ENCODE measurements at places on chromosomes 11 and 22.

GRCh38 chr22:24424001-24424900, 3.1 kb upstream of the ADORA2A start:
- no peak for DNase-seq

GRCh38 chr22:44930016-44930710, 79.6 kb downstream of the PHF21B start:
- DNase-seq, result no peak

GRCh38 chr22:17149076-17149815, 9.8 kb downstream of the HDHD5 start:
- no peak for DNase-seq

DNA sequence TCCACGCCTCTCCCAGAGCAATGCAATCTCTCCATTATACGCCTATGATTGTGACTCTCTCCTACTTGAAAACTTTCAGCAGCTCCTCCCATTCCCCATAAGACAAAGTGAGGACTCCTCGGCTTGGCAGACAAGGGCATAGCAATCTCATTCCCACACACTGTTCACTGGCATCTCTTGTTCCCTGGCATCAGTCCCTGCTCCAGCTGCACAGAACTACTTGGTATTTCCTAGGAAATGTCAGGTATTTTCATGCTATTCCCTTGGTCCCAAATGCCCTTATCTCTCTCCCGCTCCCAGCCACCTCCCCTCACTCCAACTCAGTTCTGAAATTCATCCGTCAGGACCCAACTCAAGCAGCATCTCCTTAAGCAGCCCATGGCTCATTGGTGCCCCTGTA, 28.4 kb downstream of the TMPRSS5 start:
- DNase-seq, result no peak

GRCh38 chr11:114044042-114044871, 15.3 kb upstream of the ZBTB16 start:
- peak; percentile 82 for DNase-seq

- no peak for DNase-seq
These were observed 10.8 kb downstream of the EHF start for GRCh38 chr11:34631737-34632104.

- peak; percentile 15 for DNase-seq
These were observed 84.4 kb downstream of the CSTPP1 start for GRCh38 chr11:47020793-47021526.

- DNase-seq, result no peak
These were observed 20.1 kb upstream of the ACAT1 start for GRCh38 chr11:108101090-108101775.

- no peak for DNase-seq
These were observed 67.5 kb upstream of the PHF21B start for GRCh38 chr22:45077286-45077685.

GRCh38 chr22:27022896-27023361, 365.5 kb downstream of the MIAT start:
- no peak for DNase-seq

DNA sequence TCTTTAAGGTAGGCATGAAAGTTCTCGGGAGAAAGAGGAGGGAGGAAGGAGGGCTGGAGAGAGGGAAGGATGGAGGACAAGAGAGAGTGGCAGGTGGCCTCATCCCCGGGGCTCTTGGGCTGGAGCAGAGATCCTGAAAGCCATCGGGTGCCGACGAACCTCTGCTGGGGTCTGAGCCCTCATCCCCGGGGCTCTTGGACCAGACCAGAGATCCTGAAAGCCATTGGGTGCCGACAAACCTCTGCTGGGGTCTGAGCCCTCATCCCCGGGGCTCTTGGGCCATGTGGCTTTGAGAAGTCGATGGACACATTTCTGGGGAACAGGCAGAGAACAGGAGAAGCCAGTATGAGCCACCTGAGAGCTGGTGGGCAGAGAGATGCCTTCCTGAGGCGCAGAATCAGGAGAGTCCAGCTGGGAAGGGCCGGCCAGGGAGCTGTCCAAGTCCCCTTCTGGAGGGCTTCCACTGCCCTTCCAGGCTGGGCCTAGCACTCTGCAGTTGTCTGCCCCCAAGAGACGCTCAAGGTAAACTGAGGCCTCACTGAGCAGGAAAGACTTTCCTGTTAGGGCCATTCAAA, 1398.1 kb downstream of the BRD1 start:
- DNase-seq, result no peak

GRCh38 chr11:63738720-63739360, 29.7 kb downstream of the ZFTA start:
- DNase-seq, result peak; percentile 92

GRCh38 chr11:32883421-32883820, 9.2 kb upstream of the QSER1 start:
- no peak for DNase-seq

DNA sequence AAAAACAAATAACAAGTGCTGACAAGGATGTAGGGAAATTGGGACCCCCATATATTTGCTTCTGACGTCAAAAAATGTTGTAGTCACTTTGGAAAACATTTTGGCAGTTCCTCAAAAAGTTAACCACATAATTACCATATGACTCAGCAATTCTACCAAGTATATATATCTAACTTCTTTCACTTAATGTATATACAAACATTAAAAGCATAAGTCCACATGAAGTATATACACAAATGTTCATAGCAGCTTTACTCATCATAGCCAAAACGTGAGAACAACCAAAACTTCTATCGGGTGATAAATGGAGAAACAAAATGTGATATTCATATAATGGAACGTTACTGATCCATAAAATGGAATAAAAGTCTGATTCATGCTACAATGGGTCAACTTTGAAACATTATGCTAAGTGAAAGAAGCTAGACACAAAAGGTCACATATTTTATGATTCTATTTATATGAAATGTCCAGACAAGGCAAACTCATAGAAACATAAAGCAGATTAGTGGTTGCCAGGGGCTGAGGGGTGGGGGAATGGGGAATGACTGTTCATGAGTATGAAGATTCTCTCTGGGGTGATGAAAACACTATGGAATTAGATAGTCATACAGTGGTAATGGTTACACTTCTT, 48.7 kb upstream of the TEAD1 start:
- DNase-seq, result peak; percentile 92

DNA sequence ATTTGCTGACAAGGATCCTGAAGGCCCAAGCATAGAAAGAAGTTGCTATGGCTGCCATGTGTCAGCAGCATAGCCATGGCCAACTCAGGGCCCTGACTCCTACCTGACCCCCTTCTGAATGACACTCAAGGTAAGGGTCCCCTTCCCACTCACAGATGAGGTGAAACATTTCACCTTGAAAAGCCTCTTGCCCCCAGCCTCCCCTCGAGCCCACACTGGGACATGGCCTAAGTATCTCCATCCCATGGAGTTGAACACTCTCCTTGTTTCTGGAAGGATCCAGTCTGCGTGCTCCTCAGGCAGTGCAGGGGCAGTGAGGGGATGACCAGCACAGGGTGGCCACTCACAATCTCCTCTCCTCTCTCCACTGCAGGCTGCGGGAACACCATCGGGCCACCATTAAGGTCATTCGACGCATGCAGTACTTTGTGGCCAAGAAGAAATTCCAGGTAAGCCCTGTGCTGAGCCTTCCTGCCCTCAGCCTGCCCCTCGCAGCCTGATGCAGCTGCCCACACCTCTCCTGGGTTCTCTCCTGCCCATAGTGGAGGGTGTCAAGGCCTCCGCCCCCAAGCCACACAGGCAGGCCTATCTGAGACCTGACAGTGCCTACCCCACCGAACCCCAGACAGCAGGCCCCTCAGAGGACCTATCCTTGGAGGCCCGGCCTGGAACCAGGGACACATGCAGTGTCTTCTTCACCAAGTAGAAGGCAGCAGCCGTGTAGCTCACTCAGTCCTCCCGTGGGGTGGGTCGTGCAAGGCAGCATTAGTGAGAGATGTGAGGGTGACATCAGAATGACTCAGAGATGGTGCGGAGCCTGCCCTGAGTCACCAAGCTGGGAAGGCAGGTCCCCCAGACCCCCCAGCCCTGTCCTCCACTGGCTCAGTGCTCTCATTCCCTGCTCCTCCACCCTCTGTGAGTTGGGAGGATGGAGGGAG, 68.9 kb upstream of the KCNQ1OT1 start:
- peak; percentile 49 for DNase-seq

DNA sequence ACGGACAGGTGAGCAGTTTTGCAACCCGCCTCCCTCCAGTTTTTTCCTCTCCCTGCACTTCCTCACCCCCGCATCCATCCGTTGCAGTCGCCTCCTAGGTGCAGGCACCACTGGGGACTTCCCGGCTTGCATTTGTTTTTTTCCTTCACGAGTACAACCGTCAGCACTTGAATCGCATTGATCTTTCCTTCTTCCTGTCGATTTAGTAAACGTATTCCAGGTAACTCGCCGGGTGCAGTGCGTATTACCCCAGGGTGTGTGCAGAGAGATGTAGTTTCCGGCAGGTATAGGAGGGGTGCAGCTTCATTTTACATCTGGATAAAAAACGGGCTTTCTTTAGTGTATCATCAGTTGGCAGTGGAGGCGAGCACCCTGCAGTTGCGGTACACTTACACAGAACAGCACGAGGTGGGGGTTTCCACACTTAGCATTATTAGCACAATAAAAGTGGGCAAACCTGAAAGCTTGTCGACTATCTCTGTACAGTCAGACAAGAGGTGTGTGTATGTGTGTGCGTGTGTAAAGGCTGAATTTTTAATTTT, at the start of gene SORL1-AS1:
Gene SORL1-AS1, minus strand, starts transcription at position 359 of the 542 bp plus-strand sequence.
- DNase-seq, result no peak

DNA sequence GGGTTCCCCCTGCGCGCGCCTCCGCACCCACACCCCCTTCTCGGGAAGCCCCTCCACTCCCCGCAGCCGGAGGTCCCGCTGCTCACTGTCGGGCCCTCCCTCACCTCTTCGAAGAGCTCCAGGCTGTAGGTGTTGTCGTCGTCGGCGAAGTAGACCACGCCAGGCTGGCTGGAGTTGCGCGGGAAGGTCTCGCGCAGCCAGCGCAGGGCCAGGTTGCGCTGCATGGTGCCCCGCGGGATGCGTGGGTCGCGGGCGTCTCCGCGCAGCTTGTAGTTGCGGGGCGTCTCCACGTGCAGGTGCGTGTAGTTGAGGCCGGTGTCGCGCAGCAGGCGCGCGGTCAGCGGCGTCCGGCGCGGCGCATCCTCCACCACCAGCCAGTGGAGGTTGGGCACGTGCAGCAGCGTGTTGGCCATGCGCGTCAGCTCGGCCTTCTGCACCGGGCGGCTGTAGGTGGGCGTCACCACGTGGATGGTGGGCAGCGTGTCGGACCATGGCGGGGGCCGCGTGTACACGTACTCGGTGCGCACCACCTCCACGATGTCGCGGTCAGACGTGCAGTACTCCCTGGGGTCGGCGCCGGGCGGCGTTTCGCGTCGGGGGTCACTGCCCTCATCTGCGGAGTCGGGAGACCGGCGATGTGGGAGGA, 28.3 kb downstream of the B3GAT1 start:
- no peak for DNase-seq

GRCh38 chr11:57460022-57460757, at the start of gene RTN4RL2:
Gene RTN4RL2, plus strand, starts transcription at chr11:57460528. Its CDS starts 338 bp downstream, at chr11:57460866.
- DNase-seq, result peak; percentile 37

GRCh38 chr11:35810045-35810645, 133.7 kb upstream of the LDLRAD3 start:
- DNase-seq, result no peak

DNA sequence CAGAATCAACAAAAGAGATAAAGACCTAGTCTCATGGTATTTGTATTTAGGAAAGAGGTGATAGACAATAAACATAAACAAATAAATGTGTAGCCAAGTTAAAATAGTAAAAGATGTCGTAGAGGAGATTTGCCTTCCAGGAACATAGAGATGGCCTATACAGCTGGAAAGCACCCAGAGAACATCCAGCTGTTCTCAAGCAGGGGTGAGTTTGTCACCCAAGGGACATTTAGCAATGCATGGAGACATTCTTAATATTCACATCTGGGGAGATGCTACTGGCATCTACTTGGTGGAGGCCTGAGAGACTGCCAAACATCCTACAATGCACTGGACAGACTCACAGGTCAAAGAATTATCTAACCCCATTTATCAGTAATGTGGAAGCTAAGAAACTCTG, 88.3 kb downstream of the C11orf87 start:
- no peak for DNase-seq

DNA sequence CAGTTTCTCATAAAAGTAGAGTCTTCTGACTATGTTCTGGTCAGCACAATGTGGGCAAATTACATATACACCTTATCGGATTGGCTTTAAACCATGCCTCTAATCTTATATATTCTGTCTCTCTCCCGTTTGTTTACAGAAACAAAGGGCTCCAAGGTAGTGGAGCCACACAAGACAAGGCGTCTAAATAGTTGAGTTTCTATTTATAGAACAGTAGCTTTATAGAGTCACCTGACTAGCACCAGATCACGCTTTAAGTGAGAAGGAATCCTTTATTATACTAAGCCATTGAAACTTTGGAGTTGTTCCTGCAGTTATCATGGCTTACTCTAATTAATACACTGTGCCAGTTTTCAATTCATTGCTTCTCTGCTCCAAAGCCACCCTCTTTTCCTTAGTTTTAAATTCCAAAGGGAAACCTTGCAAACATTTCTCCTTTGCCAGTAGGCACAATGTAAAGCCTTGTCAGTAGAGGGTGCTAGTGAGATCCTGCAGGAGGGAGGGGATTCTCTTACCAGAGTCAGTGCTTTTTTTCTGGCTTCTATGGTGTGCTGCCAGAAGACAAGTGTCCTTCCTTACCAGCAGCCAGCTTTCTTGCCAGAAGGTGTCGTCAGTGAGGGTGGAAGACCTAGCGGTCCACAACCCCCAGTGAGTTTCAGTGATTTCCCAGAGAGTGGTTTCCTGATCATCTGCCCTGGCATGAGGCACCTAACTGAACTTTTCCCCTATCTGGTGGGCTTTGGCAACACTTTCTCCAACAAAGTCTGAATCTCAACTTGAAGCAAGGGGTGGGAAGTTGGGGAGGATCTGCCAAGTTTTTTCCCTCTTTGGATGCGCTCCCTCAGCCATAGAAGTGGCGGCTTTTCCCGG, 71.7 kb downstream of the RAB38 start:
- peak; percentile 83 for DNase-seq

GRCh38 chr11:57977709-57978108, 46.0 kb upstream of the OR9Q1 start:
- DNase-seq, result no peak

DNA sequence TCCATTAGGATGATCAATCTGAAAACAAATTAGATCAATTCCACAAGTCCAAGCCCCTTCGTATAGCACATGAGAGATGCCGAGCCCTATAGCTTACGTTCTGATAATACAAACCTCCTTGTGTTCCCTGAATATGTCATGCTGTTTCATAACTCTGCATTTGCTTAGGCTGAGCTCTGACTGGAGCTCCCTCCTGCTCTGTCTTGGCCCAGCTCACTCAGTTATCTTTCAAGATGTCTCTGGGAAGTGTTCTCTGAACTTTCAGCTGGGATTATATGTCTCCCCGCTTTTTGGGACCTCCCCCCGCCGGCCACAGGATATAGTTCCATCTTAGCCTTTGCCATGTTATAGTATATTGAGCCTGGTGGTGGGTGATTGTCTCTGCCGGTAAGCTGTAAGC, 44.0 kb downstream of the FDX1 start:
- DNase-seq, result peak; percentile 55

DNA sequence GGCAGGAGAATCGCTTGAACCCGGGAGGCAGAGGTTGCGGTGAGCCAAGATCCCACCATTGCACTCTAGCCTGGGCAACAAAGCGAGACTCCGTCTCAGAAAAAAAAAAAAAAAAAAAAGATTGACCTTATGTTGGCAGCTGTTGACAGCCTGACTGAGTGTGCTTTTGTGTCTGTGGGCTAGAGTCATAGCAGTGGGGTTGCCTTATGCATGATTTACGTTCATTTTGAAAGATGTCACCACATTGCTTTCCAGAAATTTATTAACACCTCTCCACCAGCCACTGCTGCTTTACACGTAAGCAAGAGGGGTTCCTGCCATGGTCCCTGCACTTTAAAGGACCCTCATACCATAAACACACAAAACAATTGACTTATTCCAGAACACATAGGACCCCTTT, 21.0 kb downstream of the ASRGL1 start:
- no peak for DNase-seq

- DNase-seq, result no peak
These were observed 177.3 kb upstream of the NTM start for GRCh38 chr11:131193031-131193501.
